ENCODE measurements at places on chromosomes 7 and 10.
A peak's percentile ranks its signal among the peaks of the same experiment; 100 is the strongest.

DNA sequence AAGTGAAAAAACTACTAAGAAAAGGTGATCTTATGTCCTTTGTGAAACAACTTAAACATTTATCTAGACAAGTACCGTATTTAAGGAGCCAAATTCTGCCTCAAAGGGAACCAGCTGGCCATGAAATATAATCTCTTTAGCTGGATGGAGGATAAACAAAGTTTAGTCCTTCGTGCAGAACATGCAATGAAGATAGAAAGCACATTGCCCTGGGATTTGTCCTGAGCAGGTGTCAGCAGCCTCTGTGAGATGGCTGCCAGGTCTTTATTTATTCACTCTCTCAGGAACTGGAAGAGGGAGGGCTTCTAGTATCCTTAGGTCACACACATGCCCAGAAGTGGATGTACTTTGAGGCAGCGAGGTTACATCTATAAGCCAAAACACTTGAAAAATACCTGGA, 57.4 kb upstream of the CASD1 start:
- no peak for DNase-seq

GRCh38 chr7:110264288-110264687, 826.6 kb upstream of the LRRN3 start:
- no peak for DNase-seq

DNA sequence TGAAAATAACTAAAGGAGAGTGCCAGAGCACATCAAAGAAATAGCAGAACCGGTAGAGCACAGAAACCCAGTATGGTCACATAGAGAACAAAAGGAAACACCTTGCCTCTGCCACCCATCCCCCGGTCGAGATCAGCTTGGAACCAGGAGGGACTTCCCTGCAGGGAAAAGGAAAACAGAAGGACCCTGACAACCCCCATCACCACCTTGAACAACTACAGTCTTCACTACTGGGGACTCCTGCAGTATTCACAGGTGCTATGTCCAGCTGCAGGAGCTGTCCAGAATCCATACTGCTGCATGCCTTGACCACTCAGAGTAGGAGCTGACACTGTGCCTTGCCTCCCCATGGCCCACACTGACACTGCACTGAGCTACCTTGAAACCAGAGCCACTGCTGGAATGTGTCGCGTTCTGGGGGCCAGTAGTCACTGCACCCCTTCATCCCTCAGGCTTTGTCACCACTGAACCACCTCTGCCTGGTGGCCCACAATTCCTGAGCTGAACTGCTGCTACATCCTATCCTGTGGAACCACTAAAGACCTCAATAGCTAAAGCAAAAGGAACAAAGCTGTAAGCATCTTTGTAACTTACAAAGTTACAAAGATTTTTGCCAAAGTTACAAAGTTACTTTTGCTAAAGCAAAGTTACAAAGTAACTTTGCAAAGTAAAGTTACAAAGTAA, 66.8 kb downstream of the TRIL start:
- DNase-seq, result no peak

DNA sequence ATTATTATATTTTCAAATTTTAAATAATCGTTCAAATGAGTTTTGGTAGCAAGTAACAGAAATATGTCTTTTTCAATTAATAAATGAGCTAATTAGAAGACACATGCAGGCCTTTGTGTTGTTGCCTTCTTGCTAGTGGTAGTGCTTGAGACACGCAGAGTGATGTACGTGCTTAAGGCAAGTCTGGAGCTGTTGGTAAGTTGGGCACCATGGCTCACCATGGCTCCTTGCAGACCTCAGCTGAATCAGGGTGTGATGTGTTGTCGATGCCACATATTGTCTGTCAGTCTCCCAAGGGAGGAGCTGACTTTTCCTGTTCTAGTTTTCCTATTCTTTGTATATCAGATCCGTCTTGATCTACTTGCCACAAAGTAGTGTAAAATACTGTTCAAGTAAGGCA, 8.3 kb downstream of the CDK14 start:
- no peak for DNase-seq

GRCh38 chr10:49009199-49009979, 69.7 kb upstream of the LRRC18 start:
- no peak for DNase-seq

GRCh38 chr7:102721-103120, 89.7 kb upstream of the FAM20C start:
- no peak for DNase-seq

GRCh38 chr10:89389254-89389653, 3.2 kb upstream of the IFIT1 start:
- DNase-seq, result no peak

GRCh38 chr10:52229291-52229931, 84.7 kb upstream of the DKK1 start:
- DNase-seq, result no peak

DNA sequence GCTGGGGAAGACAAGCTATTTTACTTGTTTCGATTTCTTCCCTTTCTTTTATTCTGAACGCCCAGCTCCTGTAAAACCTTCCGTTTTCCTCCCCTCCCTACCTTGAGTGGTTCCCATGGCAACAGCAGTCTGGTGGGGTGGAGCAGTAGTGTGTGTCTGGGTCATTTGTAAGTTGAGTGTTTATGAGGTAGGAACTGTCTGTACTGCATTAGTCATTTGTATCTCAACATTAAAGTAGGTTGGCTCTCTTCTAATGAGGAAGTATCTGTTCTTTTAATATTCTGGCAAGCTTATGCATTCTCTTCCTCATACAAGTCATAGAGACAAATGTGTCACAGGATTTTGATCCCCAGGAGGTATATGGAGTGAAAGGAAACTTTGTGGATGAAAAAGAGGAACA, 85.3 kb upstream of the CCDC6 start:
- DNase-seq, result peak; percentile 14
